NCI-H446 (cell line): ENCODE measurements at places on chromosomes 5 and 9.
A peak's percentile ranks its signal among the peaks of the same experiment; 100 is the strongest.

DNA sequence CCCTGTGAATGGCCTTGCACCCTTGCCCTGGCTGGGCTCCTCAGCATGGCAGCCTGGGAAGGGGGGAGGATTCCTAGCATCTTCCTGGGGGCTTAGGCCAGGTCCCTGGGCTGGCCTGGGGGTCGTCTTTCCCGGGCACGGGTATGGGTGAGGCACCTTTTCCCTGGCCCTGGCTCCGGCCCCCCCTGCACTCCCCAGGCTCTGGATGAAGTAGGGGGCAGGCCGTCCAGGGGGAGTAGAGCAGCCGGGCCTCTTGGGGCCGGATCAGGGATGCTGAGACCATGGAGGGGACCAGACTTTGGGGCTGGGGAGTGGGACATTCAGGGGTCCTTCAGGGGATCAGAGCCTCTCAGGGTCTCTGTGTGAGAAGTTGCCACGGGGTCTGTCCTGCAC lies 6.6 kb downstream of the RXRA start:
- no peak for DNase-seq

- DNase-seq: no peak
Observed at GRCh38 chr5:130870691-130871090, 294.4 kb downstream of the HINT1 start.

DNA sequence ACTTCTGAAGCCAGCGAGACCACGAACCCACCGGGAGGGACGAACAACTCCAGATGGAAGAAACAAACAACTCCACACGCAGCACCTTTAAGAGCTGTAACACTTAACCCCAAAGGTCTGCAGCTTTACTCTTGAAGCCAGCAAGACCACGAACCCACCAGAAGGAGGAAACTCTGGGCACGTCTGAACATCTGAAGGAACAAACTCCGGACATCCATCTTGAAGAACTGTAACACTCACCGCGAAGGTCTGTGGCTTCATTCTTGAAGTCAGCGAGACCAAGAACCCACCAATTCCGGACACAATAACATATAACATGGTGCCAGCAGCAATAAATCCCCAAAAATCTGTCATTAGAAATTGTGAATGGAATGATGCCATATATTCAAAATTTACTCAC lies 180.9 kb downstream of the TLE1 start:
- DNase-seq: no peak

DNA sequence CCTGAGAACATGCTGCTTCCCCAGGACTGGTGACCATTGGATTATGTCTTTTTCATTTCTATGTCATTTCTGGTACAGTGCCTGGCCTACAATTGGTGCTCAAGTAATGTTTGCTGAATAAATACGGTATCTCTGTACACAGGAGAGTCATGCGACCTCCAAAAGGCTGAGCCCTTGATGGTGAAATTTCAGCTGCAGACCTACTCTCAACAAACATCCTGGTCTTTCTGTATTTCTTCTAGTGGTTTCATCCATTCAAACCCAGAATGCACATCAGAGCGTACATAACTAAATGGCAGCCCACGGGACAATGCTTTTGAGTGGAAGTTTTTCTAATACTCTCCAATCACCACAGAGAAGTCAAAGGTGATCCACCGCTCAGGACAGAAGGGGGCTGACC lies 62.6 kb upstream of the RPS23 start:
- DNase-seq: no peak

GRCh38 chr5:14807471-14807870 lies 64.1 kb downstream of the ANKH start:
- DNase-seq: no peak

DNA sequence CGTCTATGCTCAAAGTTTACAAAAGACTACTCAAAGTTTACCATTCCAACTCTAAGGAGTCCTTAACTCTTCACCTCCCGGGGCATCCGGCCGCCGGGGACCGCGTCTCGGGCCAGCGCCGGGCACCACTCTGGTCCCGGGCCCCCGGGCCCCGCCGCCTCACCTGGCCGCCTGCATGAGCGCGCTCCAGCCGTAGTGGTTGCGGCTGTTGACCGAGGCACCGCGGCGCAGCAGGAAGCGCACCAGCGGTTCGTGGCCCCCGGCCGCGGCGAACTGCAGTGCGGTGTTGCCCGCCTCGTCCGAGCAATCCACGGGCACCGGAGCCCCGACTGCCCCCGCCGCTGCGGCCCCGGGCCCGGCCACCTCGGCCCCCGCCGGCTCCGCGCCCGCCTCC lies 388 bp downstream of the ANKS6 start:
- DNase-seq: no peak

DNA sequence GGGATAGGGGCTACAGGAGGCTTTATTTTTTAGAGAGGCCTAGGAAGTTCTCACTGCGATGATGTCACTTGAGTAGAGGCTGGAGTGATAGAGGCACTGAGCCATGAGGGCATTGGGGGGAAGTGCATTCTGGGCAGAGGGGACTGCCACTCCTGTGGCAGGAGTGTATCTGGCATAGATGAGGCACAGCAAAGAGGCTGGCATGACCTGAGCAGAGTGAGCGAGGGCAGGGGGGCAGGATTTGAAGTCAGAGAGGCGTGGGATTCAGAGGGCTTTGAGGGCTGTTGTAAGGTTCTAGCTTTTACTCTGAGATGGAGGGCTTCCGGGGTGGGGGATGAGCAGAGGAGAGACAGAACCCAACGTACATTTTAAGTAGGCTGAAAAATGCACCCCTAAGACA lies 91.9 kb upstream of the SH3PXD2B start:
- DNase-seq: no peak

DNA sequence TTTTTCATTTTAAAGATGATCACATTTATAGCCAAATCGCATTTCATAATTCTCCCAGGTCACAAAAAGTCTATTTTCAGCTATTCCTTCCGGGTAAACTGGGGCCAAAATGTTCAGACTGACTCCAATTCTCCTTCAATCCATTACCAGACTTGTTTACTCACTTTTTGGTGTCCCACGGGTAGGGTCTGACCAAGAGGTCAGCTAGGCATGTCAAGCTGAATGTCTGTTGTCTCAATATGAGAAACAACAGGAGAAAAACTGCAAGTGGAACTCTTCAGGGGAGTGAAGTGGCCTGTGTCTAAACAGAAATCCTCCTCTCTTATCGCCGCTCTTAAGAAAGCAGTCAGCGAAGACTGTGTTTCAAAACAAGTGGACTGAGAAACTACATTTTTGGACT lies 171.3 kb downstream of the APBA1 start:
- no peak for DNase-seq

DNA sequence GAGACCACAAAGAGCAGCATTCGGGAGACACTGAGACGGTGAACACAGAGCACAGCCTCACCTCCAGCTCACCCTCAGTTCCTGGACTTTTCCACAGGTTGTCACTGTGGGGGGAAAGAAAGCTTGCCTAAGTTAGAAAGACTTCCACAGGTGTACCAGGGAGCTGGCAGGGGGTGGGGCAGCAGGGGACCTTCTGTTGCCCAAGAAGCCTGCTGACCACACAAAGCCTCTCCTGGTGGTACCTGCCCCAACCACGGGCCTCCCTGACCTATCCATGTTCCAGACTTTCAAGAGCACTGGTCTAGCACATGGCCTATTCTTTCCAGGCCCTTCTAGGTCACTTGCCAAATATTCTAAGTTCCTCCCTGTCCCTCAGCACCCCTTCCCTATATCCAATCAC lies 550.8 kb downstream of the BNC2 start:
- DNase-seq: no peak

GRCh38 chr5:145976431-145977155 lies 40.2 kb downstream of the SH3RF2 start:
- DNase-seq: no peak

DNA sequence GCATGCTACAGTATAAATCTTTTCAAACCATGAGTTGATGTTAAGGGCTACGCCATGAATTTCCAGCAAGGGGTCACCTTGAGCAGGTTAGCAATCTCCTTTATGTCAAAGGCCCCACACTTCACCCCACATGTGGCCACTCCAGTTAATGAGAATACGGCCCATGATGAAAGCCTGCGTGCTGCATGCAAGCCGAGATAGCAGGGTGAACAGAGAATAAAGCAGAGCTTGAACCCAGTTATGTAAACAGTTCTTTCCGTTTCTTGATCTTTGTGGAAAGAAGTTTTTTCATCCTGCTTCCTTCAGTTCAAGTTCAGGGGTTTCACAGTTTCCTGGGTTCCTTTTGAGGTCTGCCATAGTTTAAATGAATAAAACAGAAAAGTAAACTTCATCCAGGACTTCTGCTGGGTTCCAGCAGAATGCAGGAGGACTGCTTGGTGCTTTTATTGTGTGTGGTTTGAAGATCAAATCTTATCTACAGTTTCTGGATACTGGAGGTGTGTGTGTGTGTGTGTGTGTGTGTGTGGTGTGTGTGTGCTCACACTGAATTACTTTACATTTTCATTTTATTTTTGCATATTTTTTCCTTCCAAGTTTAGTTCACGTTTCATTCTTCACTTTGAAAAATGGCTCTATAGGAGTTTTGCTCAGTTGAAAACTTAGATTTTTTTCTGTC lies 87.1 kb downstream of the HMHB1 start:
- DNase-seq: no peak

- DNase-seq: no peak
Observed at GRCh38 chr5:149632311-149633251, 51.3 kb downstream of the ARHGEF37 start.

GRCh38 chr5:1464096-1464446 lies 18.8 kb upstream of the SLC6A3 start:
- DNase-seq: no peak

DNA sequence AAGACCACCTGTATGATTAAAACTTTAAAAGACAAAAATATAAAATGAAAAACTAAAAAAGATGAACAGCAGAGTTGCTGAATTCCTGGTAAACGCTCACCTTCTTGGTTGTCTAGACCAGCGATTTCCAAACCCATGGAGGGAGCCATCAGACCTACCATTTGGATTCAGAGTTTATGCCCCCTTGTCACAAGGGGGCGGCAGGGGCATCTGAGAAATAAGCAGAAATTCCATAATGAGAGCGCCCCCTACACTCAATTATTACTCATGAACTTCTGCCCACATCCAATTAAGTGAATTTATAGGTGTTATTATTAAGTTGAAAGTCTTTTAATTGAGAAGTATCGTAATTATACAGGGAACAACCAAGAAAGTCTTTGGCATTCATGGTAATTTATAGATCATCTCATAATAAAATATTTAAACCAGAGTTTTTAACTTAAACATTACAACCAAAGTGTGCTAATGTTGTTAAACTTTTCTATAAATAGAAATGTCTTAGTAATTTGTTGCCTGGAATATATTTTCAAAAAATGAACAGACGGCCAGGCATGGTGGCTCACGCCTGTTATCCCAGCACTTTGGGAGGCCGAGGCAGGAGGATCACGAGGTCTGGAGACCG lies 35.2 kb upstream of the SPATA31C2 start:
- DNase-seq: peak; percentile 0

DNA sequence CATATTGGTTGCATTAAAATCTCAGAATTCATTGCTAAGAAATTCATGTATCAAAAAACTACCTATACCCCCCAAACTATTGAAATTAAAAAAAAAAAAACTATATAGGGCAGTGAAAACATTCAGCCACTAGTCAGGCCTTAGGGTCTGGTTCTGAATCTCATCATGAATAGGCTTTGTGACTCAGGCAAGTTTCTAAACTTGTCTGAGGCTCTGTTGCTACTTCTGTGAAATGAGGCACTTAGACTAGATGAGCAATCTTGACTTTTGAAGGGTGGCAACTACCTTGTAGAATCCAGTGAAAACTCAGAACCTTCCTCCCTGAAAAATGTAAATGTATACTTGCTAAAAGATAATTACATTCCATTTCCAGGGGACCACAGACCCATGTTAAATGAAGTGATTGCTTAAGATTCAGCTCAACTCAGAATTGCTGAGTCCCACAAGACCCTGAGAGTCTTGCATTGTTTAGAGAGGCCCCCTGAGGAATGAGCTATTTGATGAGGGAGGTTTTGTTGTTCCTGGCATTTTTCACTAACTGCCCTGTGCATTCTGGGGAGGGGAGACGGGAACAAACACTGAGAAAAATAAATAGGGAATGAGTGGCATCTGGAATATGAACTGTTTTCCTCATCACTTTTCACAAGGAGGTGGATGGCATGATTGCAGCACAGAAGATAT lies 29.5 kb downstream of the RAI14 start:
- DNase-seq: no peak

- DNase-seq: peak; percentile 38
Observed at GRCh38 chr5:77329664-77330430, 119.4 kb downstream of the PDE8B start.

GRCh38 chr5:138091685-138092084 lies 7.9 kb downstream of the WNT8A start:
- DNase-seq: no peak

DNA sequence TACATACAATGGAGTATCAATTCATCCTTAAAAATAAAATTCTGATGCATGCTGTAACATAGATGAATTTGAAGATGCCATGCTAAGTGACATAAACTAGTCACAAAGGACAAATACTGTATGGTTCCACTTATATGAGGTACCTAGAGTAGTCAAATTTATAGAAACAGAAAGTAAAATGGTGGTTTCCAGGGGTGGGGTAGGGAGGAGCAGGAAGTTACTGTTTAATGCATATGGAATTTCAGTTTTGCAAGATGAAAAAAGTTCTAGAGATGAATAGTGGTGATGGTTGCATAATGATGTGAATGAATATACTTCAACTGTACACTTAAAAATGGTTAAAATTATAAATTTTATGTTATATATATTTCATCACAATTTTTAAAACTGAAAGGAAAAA lies 57.3 kb upstream of the FNIP1 start:
- no peak for DNase-seq

DNA sequence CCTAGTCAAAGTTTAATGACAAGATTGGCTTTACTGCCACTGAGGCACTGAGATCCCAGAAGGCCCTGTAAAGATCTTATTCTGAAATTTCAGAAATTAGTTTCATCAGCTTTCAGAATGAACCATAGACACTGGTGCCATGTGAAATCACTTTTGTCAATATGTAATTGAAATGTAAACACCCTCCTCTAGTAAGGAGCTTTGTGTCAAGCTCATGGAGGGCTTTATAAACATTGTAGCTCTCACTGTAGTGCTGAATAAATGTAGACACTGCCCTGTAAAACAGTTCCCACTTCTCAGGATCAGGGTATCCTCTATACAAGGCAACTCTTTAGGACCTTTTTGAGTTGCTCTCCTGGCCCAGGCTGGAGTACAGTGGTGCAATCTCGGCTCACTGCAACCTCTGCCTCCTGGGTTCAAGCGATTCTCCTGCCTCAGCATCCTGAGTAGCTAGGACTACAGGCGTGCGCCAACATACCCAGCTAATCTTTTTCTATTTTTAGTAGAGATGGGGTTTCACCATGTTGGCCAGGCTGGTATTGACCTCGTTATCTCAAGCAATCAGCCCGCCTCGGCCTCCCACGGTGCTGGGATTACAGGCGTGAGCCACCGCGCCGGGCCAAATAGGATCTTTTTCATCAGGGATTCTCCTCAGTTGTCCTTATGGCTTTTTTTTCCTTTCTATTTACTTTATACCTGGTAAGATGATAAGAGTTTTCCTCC lies 1823.9 kb upstream of the CDH9 start:
- DNase-seq: no peak
